Globus pallidus (tissue), 1 donor: ENCODE measurements at places on chromosomes 5 and 9.

- no peak for DNase-seq
These were observed 16.7 kb upstream of the GPBP1 start for GRCh38 chr5:57157131-57157530.

DNA sequence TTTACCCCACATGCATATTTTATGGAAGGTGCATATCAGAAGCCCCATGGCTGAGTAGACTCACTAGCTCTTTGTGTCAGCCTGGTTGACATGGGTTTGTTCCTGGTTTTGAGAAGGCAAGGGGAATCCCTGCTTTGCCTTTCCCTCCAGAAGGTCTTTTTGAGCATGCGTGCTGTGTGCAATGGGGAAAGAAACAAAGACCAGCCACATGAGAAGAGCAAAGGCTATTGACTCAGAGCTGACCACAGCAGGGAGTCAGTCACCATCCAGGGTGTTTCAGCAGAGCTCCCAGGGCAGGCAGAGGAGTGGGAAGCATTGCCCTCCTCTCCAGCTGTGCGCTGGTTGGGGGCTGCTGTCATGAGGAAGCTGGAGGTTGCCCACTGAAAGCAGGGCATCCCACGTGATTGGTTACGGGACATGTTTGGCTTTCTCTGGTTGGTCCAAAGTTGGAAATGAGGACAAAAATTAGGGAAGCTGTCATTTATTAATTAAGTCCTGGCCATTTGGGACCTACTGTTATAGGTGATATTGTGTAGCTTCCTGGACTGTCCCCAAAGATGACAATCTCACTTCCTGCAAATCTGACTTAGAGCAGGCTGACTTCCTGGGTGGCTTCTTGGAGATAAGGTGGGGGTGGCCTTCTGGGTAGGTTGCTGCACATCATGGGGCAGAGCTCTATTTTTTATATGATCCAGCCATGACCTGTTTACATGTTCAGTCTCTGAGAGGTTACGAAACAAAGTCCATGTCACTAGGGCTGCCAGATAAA, 48.9 kb upstream of the TDRD7 start:
- no peak for DNase-seq

GRCh38 chr9:91949946-91950664, at the start of gene ROR2:
TSS of gene ROR2 (minus strand) at chr9:91950228.
- peak; percentile 4 for DNase-seq

DNA sequence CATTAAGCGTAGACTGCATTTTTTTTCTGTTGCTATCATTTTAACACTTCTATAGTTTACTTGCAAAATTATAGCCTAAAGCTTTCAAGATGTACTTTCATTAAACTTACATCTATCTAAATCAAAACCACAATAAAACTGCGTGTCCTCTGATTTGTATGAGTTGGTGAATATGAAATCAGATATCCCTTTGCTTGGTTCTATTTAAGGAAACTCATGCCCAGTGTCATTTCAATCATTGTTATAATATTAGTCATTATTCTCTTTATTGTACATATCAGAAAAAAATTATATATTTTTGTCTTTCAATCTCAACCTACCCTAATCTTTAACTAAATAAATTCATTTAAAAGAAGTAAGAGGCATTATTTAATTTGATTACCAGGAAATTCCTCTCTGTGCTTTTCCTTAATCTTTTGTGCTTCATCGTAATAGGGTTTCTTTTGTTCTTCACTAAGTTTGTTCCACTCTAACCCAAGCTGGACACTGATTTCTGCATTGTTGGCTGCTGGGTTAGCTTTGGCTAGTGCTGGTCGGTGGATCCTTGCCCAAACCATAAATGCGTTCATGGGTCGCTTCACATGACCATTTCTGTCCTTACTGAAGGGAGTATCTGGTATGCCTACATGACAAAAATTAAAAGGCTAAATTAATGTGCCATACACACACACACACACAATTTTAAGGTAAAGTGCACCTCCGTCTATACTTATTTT, 3.8 kb downstream of the SOX30 start:
- no peak for DNase-seq

DNA sequence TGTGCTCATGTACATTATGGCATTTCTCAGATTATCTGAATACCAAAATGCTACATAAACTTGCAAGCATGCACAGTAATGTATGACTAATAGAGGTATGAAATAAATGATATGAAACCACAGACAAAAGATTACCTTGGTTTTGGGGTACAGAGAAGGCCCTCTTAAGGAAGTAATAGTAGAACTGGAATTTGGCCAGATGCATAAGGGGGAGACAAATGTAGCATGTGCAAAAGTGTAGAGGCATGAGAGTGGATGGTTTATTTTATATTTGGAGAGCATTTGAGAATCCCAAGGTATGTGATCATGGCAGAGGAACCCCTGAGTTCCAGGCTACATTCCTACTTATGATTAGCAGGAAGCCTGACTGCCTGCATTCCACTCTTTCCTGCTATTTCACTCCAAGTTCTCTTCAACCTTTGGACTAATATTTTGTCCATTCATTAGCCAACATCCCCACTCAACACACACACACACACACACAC, 74.2 kb downstream of the MAMDC2 start:
- no peak for DNase-seq

DNA sequence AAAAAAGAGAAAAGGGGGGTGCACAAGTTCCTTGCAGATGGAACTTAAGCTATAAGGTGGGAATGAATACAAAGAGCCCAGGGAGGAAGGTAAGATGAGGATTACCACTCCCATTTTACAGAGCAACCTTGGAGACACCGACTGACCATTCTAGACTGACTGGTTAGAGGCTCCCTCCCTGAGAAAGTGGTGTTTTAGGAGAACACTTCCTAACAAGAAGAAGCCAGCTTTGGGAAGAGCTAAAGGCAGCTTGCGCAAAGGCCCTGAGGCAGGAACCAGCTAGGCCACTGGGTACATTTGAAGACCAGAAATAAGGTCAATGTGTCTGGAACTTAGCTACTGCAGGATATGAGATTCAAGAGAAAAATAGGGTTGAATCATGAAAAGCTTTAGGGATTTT, 38.6 kb downstream of the SPARC start:
- no peak for DNase-seq

GRCh38 chr5:45484781-45485180, 211.4 kb downstream of the HCN1 start:
- DNase-seq: no peak

DNA sequence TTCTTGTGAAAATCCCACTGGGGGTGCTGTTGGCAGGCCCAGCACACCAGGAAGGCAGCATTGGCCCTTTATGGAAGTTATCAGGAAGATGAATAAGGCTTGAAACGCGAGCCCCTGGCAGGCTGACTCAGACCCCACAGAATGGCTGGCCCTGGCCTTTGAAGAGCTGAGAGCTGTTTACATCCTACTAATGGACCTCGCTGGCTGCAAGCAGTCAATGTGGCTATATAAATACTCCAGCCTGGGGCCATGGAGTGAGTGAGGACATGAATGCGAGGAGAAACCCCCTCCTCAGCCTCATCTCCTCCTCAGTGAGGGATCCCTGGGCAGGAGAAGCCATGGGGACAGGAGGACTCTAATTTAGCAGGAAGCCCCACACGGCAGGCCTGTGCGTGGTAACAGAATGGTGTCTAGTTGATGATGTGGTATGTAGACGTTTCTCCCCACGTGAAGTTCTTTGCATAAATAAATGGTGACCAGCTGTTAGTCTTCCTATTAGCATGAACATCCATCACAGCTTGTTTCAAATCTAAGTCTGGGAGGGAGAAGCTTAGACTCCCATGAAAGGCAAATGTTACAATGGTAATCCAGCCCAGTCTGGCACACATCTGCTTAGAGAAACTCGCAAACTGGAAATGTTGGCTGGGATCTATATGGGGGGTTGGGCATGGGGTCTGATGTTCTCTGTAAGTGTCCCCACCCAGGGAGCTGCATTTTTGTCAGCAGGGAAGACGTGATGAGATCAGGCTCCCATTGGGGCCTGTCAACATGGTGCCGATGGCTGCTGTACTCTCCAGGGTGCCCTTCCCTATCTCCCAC, 175.1 kb upstream of the PITX1 start:
- DNase-seq: no peak

DNA sequence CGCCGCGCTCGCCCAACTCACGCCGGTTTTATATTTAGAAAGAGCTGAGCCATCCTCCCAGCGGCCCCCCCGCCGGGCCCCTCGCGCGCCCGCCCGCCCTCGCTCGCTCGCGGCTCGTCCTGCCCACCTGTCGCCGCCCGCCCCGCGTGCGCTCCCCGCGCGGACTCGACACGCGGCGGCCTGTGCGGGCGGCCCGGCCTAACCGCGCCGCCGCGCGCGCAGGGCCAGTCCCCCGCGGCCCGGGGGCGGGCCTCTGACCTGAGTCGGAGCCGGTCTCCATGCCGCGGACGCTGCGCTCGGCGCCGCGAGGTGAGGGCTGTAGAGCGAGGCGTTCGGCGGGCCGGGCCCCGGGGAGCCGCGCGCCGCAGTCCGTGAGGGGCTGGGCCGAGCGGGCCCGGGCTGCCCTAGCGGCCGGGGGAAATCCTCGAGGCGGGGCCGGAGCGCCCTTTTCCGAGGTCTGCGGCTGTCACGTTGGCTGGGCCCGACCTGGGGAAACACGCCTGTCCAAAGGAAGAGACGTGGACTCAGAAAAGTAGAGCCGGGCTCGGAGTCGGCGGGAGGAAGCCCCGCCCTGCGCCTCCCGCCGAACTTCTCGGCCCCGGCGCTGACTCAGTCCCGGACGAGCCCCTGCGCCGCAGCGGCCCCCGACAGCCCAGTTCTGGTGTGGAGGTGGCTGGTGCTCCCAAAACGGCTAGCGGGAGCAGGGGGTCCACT, at the start of gene ECPAS:
ECPAS (minus strand) TSS at position 526 of the 714 bp plus-strand sequence. CDS start 11,465 bp downstream, outside the sequence.
- DNase-seq: peak; percentile 55

- DNase-seq: no peak
These were observed 153.9 kb upstream of the MEF2C start for GRCh38 chr5:89036704-89037489.

DNA sequence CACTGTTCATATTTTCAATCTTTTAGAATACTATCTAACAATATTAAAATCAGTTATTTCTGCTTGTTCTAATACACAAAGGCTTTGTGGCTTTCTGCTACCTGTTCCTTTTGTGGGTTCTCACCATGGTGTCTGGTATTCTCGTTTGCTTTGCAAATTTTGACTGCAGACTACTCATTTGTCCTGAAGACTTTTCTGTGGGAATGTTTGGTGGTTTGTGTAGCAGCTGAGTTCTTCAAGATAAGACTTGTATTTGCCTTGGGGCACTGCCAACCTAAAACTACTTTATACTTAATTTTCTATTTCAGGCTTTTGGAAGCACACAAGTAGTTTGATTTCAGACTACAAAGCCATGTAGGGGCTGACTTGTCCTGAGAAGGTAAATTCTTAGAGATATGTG, 11.1 kb downstream of the IL33 start:
- DNase-seq: no peak

DNA sequence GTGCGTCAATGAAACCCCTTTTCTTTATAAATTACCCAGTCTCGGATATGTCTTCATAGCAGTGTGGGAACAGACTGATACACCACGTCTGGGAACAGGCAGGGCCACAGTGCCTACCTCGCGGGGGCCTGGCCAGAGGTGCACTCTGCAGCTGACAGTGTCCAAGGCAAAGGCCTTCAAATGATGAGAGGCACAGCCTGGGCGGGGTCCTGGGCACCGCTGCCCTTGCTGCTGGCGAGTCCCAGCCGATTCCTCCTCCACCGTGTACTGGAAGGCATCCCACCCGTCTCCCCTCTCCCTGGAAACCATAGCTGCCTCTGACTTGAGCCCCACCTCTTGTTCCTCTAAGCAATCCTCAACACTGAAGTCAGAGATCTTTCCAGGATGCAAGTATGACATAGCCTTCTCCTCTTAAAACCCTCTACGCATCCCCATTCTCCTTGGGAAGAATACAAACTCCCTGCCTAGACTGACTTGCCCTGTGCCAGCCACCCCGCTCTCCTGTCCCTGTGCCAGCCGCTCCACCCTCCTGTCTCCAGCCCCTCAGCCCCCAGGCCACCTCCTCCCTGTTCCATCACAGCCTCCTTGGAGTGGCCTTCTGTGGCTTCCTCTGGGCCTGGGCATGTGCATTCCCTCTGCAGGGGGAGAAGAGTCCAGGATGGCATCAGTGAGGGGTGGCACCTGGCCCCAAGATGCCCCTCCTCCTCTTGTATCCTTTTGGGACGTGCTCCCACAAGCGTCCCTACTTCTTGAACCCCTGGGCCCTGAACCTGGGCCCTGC, 8.1 kb upstream of the COL5A1 start:
- DNase-seq: no peak

DNA sequence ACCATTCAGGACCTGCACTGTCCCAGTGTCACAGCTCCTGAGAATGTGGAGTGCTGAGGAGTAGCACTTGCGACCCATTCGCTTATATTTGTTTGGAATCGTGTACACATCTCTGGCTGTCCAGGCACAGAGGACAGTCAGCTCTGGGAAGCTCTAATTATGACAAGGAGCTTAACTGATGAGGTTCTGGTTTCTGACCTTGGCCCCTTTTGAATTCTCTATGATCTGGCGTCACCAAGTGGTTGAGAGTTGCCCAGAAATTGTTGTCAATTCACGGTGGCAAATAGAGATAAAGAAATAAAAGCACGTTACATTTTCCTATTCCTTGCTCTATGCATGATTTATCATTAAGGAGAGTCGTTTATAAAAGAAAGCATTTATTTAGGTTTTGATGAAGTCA, 34.9 kb upstream of the LECT2 start:
- DNase-seq: no peak

- no peak for DNase-seq
These were observed 83.0 kb upstream of the IFNK start for GRCh38 chr9:27440888-27441740.

- no peak for DNase-seq
These were observed 10.4 kb upstream of the MIER3 start for GRCh38 chr5:56962286-56962685.

DNA sequence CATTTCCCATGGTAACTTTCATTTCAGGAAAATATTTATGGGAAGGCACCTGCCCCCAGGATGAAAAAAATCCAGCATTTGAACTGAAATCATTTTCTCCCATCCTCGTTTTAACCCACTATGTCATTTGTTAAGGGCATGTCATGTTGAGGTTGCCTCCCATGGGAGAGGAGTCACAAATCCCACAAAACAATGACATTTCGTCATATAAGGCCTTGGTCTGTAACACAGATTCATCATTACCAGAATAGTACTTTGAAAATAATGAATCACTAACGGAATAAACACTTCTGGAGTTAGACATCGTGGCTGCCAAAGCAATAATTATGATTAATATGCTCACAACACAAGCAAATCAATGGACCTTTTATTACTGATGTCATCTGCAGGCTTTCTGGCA, 274.1 kb downstream of the NDUFS4 start:
- no peak for DNase-seq
